NCI-H2029 treated with DMSO at 0.1 percent for 48 hours (cell line): ENCODE measurements at places on chromosomes 3 and 15.

GRCh38 chr3:13495921-13496723 lies 16.0 kb downstream of the HDAC11 start:
- DNase-seq, result peak; percentile 77

DNA sequence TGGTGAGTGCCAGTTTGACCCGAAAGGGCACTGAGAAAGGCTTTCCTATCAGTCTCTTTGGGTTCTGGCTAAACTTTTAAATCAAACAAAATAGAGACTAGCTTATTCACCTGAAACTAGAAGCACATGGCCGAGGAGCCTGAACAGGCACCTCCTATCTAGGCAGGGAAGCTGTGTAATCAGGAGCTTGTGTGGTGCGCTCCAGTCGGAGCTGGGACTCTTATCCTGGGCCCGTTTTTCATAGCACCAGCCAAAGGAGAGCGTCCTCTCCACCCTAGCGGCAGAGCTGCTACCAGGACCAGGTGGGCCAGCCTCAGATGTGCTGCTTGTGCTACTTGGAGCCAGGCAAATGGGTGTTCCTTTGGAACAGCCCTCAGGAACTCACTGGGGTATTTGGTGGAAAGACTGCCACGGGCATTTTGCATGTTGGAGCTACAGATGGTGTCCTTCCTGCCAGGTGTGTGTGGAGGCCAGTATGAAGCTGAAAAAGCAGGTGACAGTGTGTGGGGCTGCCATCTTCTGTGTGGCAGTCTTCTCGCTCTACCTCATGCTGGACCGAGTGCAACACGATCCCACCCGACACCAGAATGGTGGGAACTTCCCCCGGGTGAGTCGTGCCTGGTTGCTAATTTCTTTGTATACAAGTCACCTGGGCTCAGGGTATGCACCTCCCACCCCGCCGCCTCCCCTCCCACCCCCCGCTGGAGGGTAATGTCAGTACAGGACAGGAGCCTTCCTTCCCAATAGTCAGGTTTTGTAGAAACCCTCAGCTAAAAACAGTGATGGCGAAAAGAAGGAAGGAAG lies 833 bp downstream of the MAN2A2 start:
- no peak for DNase-seq

DNA sequence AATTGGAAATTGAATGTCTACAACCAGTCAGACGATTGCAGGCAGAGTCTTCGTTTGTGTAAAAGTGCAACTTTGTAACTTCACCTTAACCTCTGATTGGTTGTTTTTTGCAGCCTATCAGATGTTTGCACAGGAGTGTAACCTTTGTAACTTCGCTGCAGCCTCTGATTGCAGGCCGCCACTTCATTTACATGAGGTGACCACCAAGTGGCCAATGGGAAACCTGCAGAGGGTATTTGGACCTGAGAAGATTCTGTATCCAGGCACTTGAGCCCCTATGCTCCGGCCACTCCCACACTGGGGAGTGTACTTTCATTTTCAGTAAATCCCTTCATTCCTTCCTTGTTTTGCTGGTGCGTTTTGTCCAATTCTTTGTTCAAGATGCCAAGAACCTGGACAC lies 68.1 kb upstream of the PFN2 start:
- DNase-seq, result peak; percentile 55

GRCh38 chr3:136898954-136899353 lies 36.9 kb downstream of the NCK1 start:
- no peak for DNase-seq

- no peak for DNase-seq
Measured at GRCh38 chr3:128439226-128439625, 27.5 kb downstream of the DNAJB8 start.

GRCh38 chr15:74955017-74955416 lies 1.6 kb downstream of the RPP25 start:
- no peak for DNase-seq

GRCh38 chr3:39644176-39644575 lies 165.2 kb upstream of the MYRIP start:
- DNase-seq, result no peak

DNA sequence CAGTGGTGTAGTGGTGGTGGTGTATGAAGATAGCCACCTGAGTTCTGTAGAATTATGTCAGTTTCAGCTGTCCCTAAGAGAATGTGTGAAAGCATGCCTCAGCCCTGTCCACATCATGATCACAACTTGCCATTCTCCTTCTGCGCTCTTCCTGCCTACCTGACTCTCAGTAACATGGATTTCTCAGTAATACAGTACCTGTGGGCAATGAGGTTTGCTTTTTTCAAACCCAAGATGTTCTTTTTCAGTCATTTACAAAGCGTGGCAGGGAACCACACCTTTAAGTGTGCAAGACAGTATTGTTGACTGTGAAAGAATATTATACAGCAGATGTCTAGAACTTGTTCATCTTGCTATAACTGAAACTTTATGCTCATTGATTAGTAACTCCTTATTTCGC lies 38.9 kb downstream of the PSMD6 start:
- DNase-seq, result no peak

DNA sequence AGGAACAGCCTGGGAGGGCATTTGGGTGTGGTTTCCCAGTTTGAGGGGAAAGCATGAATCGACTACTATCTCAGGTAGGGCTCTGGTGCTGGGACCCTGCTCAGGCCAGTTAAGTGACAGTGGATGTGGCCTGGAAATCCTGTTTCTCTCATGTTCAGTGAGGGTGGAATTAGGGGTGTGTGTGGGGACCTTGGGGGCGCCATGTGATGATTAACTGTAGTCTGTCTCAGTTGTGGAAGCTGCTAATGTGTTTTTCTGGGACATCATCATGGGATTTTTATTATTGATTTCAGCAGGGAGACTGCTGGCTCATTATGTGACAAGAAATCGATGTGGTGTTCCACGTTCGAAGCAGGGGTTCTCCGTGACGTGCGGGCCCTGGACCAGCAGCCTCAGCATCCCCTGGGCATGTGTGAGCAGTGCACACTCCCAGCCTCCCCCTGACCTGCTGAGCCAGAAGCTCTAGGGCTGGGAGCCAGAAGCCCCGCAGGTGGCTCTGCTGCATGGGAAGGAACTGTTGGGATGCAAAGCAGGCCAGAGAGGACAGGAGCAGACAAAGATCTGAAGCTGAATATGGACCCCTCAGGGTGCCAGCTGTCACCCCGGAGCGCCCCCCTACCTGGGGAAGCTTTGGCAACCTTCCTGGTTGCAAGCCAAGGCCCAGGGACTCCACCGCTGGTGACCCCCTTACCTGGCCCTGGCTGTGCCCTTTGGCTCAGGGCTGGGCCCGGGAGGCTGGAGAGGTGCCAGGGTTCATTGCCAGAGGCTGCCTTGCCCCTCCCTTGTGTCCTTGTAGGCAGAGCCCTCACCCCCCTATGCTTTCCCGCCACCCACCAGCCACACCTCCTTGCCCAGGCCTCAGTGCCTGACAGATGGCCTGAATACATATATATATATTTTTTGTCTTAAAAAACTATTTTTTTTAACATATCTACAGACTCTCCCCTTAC lies 149.8 kb downstream of the APBA2 start:
- DNase-seq, result no peak

DNA sequence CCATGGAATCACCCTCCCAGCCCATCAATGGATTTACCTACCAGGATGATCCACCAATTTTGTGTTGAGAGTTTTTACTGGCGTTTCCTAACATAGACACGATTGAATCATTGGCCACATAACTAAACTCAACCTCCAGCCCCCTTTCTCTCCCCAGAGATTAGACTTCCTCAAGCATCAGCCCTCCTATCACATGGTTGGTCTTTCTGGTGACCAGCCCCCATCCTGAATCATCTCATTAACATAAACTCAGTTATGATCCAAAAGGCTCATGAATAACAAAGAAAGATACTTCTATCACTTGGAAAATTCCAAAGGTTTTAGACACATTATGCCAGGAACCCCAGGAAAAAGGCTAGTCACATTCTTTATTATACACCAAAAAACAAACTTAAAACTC lies 21.2 kb downstream of the PRKAR2A start:
- DNase-seq, result no peak

- peak; percentile 12 for DNase-seq
Measured at GRCh38 chr3:43338295-43338694, 52.0 kb downstream of the SNRK start.

DNA sequence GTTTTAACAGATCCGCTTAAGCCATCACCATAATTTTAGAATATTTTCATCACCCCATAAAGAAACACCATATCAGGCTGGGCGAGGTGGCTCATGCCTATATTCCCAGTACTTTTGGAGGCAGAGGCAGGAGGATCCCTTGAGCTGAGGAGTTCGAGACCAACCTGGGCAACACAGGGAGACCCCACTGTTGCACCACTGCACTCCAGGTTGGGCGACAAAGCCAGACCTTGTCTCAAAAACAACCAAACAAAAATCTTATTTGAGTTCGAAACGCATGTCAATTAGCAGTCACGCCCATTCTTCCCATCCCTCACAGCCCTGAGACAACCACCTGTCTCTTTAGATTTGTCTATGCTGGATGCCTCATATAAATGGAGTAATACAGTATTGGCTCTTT lies 119.9 kb downstream of the KLF13 start:
- no peak for DNase-seq

DNA sequence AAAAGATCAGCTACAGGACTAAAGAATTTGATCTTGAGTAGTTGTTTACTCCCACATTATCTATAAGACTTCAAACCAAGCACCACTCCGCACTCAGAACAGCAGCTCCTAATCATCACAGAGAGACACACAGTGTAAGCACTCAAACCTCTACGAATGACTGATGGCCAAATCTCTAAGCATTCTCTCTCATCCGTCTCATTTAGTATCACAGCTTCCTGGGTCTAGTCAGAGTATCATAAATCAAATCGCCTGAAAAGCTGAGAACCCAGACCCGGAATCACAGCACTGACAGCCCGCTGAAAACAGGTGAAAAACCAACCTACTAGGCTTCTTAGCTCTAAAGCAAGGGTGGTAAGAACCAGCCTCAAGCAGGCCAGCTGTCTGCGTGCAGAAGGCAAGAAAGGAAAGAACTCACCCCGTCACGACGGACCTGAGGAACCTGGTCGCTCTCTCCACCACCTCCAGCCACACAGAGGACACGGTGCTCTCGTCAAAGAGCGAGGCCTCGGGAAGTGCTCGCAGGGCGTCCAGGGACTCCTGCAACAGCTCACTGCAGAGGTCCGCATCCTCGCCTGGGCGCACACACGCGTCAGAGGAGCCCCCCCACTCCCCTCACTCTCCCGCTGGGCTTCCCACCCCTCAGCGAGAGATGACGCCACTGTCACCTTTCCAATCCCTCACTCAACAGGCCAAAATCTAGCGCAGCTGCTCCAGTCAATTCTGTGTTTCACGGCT lies 47.9 kb downstream of the HERC2 start:
- no peak for DNase-seq

GRCh38 chr3:81741216-81741615 lies 20.2 kb downstream of the GBE1 start:
- DNase-seq, result no peak

GRCh38 chr3:171372694-171373093 lies 87.5 kb downstream of the TNIK start:
- no peak for DNase-seq

DNA sequence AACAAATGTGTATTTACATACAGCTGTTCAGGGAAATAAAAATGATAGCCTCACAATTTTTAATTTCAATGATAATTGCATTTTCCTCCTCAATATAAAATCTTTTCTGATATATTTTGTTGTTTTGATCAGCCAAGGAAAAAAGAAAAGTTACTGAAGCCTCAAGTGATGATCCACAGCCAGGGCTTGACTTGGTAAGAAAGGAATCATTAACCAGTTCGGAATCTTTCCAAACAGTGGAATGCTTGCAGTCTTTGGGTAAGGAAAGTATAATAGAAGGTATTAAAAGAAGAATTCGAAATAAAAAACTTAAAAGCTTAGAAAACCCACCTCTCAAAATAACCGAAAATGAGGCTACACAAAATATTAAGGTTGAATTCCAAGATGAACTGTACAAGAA lies 1.0 kb downstream of the TOPAZ1 start:
- DNase-seq, result no peak

- DNase-seq, result no peak
Measured at GRCh38 chr3:151630938-151631441, 102.7 kb upstream of the AADACL2 start.

DNA sequence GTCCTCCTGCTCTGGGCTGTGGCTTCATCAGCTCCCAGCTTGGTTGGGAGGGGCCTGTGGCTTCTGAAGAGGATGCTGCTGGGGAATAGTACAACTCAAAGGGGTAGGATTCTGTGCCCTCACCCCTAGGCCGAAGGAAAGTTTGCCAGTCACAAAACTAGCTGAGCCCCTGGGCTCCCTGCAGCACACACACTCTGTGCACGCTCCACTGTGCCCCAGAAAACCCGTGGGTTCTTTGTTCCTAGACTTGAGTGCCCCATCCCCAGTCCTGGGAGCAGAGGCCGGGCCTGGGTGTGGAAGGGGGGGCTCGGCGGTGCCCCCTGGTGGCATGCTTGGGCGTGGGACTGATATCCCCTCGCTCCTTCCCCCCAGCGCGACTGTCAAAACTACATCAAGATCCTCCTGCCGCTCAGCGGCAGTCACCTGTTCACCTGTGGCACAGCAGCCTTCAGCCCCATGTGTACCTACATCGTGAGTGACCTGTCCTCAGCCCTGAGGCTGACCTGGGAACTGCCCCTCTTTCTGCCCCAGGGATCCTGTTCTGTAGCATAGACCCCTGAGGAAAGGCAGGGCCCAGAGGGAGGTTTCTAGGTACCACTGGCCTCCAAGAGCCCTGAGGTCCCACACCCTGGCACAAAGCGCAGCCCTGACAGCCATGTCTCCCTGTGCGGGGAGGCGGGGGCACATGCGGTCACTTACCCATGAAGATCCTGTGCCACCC lies 14.2 kb downstream of the CIB1 start:
- DNase-seq, result no peak

DNA sequence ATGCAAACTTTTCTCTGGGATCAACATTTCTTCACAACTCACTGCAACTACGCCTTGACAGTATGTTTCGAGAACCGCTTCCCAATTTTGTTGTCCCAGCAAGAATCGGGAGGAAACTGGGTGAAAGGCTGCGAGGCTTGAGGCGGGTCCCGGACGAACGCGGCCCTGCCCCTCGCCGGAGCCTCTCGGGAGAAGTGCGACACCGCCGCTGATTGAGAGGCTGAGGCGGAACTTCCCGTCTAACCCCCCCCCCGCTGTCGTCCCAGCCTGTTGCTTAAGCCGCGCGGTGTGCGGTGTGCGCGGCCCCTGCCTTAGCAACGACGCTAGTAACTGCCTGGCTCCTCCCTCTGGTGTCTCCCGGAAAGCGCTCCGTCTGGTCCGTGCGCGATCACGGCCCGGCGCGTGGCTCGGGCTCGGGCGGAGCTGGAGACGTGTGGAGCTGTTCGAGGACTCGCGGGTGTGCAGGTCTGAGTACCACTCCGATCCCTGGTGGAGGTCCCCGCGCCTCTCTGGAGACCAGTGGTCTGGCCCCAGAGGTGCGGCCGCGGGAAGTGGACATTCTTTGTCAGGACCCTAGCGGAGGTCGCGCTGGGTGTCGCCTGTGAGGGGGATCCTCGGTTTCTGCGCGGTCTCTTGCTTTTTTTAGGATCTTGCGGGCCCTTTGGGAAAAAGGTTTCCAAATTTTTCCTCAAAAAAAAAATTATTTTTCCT lies at the start of the genes DTWD1 and FAM227B:
Gene DTWD1 (plus strand): TSS at position 391 of the 711 bp plus-strand sequence. CDS start 4,120 bp downstream, outside the sequence.
Gene FAM227B (minus strand): TSS at position 161 of the 711 bp plus-strand sequence. CDS start 5,647 bp downstream, outside the sequence.
- DNase-seq, result peak; percentile 37

DNA sequence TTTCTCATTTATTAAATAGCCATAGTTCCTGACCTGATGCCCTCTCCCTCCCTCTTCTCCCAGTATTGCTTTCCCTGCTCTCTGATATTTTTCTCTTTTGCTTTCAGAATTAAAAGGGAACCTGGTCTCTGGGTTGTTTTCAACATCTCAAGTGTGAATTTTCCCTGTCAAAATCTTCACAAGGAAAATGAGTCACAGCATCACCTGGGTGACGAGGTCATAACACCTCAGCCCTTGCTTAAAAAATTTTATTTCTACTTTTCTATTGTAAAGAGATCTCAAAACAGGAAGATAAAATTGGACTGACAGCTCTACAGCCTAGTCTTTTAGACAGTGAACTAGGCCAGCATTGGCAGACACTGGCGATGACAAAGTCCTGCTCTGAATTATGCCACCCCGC lies 40.1 kb downstream of the GAP43 start:
- DNase-seq, result no peak
